Brain (organoid and tissue), 16 donors: ENCODE measurements at places on chromosomes 5 and 9. TPM values are rescaled to one million over a fixed set of nuclear protein-coding genes. Genes with fewer than 3 reads are reported as not detected.

Gene PCDHA11
- 17.7 TPM for polyA plus RNA-seq

Gene ZBTB5
- 21.2 TPM for polyA plus RNA-seq

Gene RIC1
- 2.2 TPM for polyA plus RNA-seq

Gene PLPP7
- polyA plus RNA-seq = 8.3 TPM

Gene ZNF189
- 14.4 TPM for polyA plus RNA-seq

Gene FBP2
- not detected for polyA plus RNA-seq

Gene TRIM36
- 19.6 TPM for polyA plus RNA-seq

Gene NKD2
- polyA plus RNA-seq = 8.4 TPM
